ENCODE measurements at places on chromosomes 4 and X.

DNA sequence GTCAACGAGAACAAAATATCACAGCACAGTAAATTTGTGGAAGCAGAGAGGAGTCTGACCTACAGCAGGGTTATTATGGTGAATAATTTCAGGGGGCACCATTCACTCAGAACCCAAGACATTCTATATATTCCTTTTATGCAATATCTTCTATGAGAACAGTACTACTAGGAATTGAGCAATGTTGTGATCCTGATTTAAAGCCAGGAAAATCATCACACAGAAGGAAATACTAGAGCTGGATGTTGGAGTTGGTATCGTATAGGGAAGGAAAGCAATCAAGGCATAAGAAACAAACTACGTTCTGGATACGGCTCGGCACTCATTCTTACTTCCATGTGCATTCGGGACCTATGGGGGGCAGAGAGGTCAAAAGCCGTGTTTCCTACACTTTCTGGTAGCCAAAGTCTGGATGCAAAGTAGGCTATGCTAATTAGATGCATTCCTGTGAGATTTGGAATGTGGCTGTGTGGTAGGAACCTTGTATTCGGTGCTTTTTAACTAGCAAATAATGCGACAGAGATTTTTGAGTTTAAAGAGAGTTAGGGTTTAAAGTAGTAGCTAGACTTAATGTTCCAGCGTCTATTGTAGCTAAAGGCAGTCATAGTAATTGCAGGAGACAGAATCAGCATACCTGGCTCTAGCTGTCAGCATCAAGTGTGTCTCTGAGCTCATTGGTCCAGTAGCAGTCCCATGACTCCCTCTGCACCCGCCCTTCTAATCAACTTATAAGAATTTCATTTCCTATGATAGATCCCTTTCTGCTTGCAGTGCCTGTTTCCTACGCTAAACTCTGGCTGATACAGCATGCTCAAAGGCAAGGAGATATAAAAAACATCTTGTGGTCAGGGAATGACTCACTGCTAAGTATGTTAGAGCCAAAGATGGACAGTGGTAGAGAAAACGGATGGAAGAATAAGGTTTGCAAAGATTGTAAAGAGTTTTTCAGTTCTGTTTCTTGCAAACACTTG is 43.3 kb upstream of the PDGFC start:
- no peak for DNase-seq

DNA sequence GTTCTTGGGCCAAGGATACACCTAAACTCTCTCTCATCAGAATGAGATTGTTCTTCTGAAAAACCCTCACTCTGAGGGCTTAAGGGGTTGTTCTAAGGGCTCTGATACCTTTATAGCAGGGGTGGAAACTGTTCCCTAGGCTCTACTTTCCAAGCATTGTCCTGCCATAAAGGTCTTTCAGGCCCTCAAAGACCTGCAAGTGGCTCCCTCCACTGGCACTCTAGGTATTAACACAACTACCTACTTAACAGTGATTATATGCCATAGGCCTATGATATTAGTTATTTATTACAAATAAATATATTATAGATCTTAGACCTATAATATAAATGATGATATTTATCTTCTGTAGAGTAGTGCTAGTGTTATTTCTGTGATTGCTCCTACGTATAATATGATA is 473.7 kb upstream of the RPS6KA3 start:
- DNase-seq, result no peak

GRCh38 chr4:10024303-10024702 is 3.0 kb upstream of the SLC2A9 start:
- DNase-seq, result no peak

DNA sequence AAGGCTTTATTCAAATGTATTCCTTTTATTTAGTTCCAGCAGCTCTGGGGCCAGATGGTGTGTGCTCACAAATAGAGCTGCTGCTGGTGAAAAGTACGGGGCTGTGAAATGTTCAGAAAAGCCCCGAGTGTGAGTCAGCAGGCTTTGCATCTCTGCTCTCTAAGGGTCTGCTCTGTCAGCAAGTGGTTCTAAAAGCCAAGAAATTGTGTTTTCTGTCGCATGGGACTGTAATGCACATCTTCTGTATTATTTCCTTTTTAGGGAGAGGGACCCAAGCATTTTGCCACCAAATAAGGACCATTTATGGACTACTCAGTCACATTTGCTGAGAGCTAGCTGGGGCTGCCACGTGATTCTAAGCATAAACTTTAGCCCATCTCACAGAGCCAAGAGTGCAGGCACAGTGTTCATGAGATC is 82.9 kb upstream of the NHS start:
- no peak for DNase-seq

DNA sequence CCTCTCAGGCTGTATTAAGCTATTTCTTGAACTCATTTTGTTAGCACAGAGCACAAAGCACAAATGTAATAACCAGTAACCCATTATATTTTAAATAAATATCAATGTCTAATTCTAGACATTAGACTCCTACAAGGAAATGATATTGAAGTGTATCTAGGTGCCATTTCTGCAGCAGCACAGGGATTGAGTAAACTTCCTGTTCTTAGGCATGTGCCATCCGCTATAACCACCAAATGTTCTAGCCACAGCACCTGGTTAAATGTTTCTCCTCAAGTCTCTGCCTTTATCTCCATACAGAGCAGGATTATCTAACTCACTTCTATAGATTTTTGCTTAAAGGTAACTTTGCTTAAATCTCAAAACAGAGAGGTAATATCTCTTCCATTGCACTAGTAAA is 51.4 kb downstream of the SGMS2 start:
- DNase-seq, result no peak

- no peak for DNase-seq
Observed at GRCh38 chr4:169030562-169030982, 20.5 kb upstream of the CBR4 start.

DNA sequence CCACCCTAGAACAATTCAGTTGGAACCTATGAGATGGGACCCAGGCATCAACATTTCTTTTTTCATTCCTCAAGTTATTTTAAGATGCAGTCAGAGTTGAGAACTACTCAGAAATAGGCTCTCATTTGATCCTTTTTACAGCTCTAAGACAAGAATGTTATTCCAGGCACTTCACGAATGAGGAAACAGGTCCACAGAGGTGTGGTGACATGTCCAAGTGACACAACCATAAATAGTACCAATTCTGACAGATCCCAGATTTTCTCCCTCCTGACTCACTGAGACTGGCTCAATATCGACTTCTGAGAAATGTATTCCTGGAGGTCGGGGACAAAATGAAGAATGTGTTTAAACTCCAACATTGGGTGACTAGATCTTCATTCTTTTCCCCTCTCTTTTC is 11.1 kb downstream of the TCEANC start:
- no peak for DNase-seq

- DNase-seq, result no peak
Observed at GRCh38 chr4:169361756-169362155, 91.0 kb upstream of the SH3RF1 start.

- DNase-seq, result no peak
Observed at GRCh38 chrX:133897593-133898163, 87.7 kb downstream of the GPC3 start.

- DNase-seq, result no peak
Observed at GRCh38 chr4:99845708-99846469, 29.3 kb downstream of the DAPP1 start.

DNA sequence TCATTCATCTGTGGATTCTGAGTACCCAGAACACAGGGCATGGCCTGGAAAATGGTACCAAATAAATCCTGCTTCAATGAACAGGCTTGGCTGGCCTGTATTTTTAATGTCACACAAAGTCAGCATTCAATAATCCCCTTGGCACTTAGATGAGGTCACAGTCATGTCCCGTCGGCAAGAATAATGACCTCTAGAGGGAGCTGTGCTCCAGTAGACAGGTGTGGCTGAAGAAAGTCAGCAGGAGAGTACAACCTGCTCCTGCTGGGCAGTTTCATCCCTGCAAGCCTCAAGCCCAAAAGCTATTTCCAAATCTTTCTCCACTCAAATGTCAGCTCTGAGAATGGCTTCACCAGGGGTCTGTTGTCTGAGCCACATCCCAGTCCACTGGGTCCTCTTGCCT is 404.0 kb upstream of the F9 start:
- no peak for DNase-seq

DNA sequence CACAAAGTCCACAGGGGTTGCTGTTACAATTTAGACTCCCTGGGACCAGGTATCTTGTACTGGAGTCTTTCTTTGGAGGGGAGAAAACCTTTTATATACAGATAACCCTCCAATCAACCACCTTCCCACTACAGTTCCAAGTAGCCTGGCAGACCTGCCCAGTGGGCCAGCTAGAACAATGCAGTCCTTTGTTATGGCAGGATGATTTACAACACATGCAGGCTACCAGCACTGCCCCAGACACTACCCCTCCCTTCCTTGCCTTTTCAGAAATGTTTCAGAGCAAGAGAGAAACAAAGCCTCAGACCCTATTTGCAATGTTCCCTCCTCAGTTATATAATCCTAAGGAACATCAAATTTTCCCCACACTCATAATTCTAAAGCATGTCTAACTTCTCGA is 11.1 kb downstream of the RASL11B start:
- no peak for DNase-seq

DNA sequence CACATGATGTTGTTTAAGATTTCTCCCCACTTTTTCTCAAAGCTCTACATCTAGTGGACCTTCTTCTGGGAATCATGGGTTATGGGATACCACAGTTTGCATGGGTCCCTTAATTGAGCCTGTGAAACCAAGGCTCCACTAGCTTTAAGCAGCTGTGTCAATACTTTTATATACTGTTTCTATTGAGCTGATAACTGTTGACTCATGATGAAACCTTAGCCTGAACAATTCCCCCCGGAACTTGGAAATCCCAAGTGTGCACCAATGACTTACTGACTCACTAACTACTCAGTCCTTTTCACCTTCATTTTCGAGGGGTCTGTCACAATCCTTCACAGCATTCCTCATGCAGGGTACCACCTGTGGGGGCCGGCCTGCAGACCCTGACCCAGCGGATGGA is 12.7 kb upstream of the SPIN4 start:
- DNase-seq, result no peak

DNA sequence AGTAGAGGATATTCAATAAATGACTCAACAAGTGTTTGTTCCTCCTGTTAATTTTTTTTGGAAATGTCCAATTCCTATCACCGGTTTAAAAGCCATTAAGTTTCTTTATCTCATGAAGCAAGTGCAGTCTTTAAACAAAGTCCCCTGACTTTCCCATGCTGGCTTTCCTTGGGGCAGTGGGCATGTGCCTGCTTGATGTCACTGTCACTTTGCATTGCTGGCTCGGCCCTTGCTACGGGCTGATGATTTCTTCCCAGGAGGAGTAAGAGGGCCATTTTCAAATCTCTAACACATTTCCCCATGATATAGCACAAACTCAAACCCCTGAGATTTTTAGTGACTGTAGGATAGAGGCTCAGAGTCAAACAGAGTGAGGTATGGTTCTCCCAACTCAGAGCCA is 275.8 kb upstream of the TENM3 start:
- DNase-seq, result no peak

- DNase-seq, result no peak
Observed at GRCh38 chrX:38087594-38087993, 81.2 kb downstream of the SYTL5 start.

GRCh38 chrX:11664211-11665167 is 1.2 kb downstream of the ARHGAP6 start:
- DNase-seq, result no peak

GRCh38 chr4:80196922-80197573 is at the start of gene PRDM8:
Gene PRDM8 (plus strand): TSS chr4:80197503. CDS start chr4:80200081, 2,578 bp downstream.
- no peak for DNase-seq

GRCh38 chrX:24839331-24839730 is 145.6 kb downstream of the POLA1 start:
- DNase-seq, result no peak

DNA sequence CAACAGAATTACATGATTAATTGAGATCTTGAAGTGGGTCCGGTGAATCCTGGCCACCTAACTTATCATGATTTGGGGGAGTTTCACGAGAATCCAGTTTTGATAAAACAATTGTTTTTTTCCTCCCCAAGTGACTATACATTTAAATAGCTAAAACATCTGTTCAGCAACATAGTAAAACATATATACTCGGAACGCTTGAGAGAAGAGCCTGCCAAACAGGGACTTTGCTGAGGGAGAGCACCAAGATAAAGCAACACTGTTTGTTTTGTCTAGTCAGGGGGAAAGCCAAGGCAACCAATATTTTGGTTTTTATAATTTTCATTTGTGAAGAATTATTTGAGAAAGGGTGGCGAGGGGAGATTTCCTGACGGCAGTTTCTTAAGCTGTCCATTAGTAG is 381 bp downstream of the PHEX start:
- no peak for DNase-seq

DNA sequence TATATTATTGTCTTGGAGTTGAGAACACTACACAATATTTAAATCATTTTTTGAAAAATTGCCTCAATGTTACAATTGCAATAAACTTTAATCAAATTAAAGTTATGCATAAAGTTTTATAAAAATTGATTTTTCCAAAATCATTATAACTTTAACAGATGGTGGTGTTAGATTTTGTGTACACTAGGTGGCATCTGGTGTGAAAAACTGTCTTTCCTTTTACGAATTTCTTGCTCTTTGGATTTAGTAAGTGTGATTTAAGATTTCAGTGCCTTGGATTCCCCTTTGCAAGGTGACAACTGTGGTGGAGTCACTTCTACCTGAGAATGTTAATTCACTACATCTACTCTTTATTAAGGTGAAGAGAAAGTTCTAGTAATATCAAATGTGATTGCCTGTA is 91.6 kb downstream of the AREG start:
- no peak for DNase-seq

- DNase-seq, result no peak
Observed at GRCh38 chr4:29128810-29129209, 1591.4 kb upstream of the PCDH7 start.

GRCh38 chrX:25028726-25029125 is 13.0 kb upstream of the ARX start:
- no peak for DNase-seq

DNA sequence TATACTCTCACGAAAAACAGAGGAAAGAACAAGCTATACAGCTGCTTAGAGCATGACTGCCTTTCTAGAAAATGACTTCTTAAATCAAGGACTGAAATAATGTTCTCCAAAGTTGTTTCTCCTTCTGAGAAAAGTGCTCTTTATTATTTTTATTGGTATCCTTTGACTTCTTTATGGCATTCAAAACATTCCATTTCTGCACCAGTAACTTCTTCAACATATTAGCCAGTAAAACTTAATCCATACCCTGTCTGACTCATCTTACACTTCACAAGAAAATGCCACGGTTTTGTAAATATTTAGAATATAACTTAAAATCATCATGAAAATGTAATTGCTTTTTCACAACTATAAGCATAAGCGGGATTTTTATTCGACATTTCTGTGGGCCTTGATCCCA is 180.4 kb downstream of the NR3C2 start:
- DNase-seq, result no peak

- no peak for DNase-seq
Observed at GRCh38 chrX:71212536-71212935, 10.5 kb upstream of the GJB1 start.

Measured in stimulated activated CD4-positive, alpha-beta T cell treated with anti-CD3 and anti-CD28 coated beads, Interleukin-1b, Interleukin-23, amount 100 ng/mL, for 1 hour (primary cell).